HCEC 1CT (cell line): ENCODE measurements at places on chromosomes 7 and 10.
A peak's percentile ranks its signal among the peaks of the same experiment; 100 is the strongest.

DNA sequence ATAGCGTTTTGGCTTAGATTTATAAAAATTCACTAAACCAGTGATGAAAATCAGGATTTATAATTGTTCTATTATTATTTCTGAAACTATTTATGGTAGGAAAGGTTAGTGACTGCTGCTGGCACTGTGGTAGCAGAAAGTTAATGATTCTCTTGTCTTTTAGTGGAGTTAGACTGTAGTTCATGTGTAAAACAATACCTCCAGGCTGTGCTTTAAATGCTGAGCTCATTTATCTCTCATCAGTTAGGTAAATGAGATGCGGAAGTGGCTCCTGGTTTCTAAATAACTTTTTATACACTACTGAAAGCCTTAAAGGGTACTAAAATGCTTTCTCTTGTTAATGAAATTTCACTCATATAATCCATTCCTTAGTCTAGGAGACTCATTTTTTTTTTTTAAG is 326.8 kb upstream of the POT1 start:
- no peak for DNase-seq

- DNase-seq = no peak
These were observed 125.4 kb downstream of the ITIH5 start for GRCh38 chr10:7541137-7542087.

GRCh38 chr7:1114505-1114904 is 26.6 kb downstream of the GPER1 start:
- DNase-seq = no peak

DNA sequence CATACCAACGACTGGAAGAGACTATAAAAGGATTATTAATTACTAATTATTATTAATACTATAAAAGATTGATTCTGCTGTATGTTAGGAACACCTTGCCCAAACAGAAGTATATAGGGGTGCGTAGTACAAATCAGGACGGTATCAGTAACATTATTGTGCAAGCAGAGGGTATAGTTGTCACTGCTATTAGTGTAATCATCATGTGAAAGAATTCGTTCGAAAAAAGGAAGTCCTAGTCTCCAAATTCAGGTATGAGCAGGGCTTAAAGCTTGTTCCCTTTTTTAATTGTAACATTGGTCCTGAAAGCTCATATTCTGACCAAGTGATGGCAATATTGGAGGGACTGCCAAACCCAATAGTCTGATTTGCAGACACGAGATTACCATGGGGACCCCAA is 81.8 kb downstream of the THSD7A start:
- DNase-seq = no peak

DNA sequence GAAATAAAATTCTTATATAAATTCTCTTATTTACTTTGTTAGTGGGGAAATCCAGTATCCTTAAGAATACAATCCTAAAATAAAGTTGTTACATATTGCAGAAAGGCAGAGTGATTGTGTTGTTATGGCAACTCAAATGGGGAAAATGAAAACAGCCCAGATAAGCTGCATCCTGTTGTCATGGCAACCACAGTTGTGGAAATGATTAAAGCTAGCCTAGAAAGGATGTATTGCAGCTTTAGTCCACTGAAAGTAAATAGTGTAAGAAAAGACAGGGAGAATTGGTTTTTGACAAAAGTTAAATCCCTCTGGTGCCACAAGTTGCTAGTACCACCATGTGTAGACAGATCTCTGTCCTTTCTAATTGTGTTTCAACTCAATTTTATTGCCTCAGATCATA is 43.2 kb downstream of the BTRC start:
- DNase-seq = peak; percentile 44

DNA sequence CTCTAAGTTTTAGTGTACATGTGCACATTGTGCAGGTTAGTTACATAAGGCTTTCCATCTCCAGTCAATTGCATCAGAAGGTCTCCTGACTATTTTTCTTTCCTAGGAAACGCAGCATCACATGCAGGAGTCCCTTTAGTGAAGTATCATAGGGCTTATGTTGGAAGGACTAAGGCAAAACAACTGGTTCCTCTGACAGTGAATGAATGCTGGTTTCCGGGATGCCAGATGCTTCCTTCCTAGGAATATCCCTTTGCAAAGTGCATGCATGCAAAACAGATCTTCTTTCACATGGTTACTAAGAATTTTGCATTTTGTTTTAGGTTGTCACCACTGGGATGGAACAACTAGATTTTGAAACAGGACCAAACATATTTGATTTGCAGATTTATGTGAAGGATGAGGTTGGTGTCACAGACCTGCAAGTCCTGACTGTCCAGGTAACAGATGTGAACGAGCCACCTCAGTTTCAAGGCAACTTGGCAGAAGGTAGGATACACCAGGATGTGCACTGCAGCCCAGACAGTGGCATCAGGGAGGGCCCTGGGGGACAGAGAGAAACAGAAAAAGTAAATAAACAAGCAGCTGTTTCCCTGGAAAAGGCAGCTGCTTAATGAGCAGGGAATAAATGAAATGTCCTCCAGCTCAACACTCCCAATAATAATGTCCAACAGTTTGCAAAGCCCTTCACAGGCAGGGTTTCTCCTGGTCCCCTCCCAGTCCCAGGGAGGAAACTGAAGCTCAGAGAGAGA is 17.8 kb downstream of the CDHR3 start:
- DNase-seq = no peak

- no peak for DNase-seq
These were observed 15.6 kb downstream of the ATG9B start for GRCh38 chr7:151008511-151009323.

- no peak for DNase-seq
These were observed 100.3 kb downstream of the DNAJB9 start for GRCh38 chr7:108669958-108670357.

DNA sequence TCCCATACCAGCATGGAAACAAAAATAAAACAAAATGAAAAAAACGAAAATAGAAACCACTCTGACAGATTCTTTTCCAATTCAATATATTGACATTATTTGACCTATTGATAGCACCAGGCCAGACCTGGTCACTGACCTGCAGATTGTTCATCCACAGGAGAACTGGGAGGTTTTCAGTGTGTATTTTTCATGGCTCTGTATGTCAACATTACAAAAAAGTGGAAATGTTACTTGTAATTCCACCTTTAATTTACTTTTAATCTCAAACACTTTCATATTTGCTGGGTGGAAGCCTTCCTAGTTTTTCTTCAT is 2.9 kb downstream of the HKDC1 start:
- no peak for DNase-seq
